ENCODE measurements at places on chromosomes 1 and 21. TPM values are rescaled to one million over a fixed set of nuclear protein-coding genes. Genes with fewer than 3 reads are reported as not detected.
A peak's percentile ranks its signal among the peaks of the same experiment; 100 is the strongest.

- DNase-seq: peak; percentile 87
Observed at GRCh38 chr1:36486439-36487335, 4.0 kb upstream of the CSF3R start.

- no peak for DNase-seq
Observed at GRCh38 chr21:40294345-40294744, 427.1 kb downstream of the PCP4 start.

GRCh38 chr1:66505671-66506392, 28.1 kb upstream of the SGIP1 start:
- no peak for DNase-seq

Gene KNCN
- total RNA-seq: not detected

GRCh38 chr1:198498881-198499280, 41.6 kb downstream of the ATP6V1G3 start:
- DNase-seq: no peak

DNA sequence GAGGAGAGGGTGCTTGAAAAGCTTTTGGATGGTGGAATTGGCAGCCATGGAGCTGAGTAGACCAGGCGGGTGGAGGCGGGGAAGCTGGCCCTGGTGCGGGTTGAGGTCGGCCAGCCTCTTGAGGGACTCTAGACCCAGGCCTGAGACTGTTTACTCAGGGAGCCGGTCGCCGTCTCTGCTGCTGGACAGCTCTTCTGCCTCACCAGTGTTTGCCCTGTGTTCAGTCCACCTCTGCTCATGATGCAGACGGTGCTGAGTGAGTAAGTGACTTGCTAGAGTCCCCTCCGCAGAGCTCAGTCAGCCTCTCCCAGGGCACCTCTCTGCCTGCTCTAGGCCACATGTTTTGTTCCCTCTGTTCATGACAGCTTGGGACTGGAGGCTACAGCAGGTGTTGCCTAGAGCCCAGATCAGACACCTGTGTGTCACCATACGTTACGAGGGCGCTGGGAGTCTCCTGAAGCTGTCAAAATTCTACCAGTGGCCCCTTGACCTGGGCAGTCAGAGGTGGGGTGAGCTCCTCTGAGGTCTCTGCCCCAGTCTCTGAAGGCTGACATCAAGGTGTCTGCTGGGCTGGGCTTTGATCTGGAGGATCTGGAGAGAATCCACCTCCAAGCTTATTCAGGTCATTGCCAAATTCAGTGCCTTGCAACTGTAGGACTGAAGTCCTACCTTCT, 73.5 kb upstream of the WNT4 start:
- DNase-seq: no peak

- DNase-seq: no peak
Observed at GRCh38 chr1:207831517-207832327, 79.2 kb downstream of the CD34 start.

- DNase-seq: peak; percentile 90
Observed at GRCh38 chr1:236063919-236064673, 794 bp downstream of the NID1 start.

DNA sequence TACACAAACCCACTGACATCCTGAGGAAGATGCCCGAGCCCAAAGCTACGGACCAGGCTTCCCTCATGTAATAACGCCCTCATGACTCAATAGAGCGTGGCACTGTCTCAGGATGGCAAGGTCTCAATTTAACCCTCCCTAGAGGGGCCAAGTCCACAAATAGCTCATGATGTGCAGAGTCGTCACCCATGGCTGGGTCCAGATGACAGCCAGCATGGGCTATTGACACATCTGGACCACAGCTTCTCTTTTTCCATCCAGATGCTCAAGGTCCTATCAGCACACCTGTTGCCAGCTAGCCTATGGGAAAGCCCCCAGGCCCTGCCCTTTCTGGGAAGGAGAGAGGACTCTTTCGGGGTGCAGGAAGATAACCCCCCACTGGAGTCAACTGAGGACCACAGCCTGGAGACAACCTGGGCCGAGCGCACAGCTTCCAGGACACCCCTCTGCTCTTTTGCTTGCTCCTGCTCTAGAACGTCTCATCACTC, 2.8 kb downstream of the LAPTM5 start:
- DNase-seq: no peak

DNA sequence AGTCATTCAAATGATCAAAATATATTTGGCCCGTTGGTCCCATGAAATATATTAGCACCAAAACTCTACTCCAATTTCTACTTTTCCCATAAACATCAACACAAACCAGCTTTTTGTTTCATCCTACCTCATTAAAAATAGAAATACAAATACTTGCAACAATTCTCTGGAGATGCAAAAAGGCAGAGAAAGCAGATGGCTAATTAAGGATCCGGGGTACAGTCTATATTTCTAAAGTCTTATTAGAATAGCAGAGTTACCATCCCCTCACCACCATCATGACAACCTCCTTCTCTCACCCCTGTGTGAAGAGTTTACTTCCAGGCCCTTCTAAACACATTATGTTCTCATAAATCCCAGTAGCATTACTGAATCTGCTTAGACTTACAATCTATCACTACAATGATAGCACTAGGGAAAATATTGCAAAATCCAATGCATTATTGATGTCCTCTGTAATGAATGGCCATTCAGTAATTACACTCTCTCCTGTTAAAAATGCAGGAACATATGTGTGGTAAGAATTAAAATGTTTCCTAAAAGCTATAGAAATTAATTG, 133.8 kb downstream of the HHIPL2 start:
- no peak for DNase-seq

DNA sequence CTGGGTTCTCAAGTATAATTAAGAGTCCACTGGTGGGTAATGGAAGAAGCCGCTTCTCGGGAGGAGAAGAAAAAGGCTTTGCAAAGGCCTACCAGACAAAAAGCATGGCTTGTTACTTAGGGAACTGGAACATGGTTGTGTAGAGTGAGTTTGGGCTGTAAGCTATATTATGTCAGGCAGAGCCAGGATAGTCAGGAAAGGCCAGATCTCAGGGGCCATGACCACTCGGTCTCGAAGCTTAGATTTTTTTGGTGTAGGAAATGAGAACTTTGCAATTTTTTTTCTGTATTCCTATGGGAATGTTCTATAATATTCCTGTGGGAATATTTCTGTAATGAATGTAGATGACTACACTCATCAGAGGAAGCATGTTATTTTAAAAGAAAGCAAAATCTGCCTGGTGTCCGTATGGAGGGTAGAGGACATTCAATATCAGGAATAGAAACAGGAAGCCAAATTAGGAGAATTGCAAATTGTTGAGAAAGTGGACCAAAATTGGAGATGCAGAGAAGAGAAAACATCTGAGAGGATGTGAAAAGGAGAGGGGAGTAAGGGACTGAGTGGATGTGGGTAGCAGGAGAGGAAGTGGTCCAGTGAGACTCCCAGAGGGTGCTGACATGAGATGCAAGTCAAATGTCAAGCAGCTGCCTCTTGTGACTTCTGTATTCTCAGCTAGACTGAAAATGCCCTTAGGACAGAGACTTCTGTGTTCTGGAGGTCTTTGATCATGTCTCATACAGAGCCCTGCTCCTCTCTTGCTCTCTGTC, 45.2 kb upstream of the HAO2 start:
- no peak for DNase-seq

- DNase-seq: peak; percentile 95
Observed at GRCh38 chr1:220810179-220810653, 23.5 kb downstream of the MTARC1 start.

GRCh38 chr1:9643351-9644256, 7.9 kb upstream of the PIK3CD start:
- no peak for DNase-seq

- DNase-seq: no peak
Observed at GRCh38 chr1:119380983-119381662, 12.5 kb downstream of the HAO2 start.

Gene MAEL
- total RNA-seq: not detected

DNA sequence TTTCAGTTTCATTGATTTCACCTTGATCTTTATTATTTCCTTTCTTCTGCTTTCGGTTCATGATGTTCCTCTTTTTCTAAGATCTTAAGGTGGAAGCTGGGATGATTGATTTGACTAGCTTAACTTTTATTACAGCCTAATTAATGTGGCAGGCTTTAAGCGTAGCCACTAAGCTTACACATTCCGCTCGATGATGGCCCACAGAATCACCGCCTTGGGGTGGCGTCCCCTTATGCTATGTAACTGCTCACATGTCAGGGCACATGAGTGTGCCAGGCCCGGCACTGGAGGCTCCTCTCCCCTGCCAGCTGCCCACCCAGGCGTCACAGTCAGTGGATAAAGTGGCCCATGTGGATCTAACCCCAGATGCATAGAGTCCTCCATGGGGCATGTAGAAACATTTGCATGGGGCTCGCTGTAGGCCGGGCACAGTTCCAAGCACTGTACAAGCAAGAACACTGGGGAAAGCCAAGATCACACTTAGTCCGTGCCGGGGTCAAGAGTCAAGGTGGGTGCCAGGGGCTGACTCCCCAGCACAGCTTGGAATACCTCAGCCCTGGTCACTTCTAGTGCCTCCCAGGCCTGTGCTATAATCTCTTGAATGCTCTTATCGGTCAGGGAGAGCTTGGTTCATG, 41.7 kb downstream of the PKNOX1 start:
- peak; percentile 60 for DNase-seq

- DNase-seq: peak; percentile 23
Observed at GRCh38 chr1:29626066-29626465, 389.7 kb downstream of the PTPRU start.

Gene MARK1
- total RNA-seq: 11.1 TPM

DNA sequence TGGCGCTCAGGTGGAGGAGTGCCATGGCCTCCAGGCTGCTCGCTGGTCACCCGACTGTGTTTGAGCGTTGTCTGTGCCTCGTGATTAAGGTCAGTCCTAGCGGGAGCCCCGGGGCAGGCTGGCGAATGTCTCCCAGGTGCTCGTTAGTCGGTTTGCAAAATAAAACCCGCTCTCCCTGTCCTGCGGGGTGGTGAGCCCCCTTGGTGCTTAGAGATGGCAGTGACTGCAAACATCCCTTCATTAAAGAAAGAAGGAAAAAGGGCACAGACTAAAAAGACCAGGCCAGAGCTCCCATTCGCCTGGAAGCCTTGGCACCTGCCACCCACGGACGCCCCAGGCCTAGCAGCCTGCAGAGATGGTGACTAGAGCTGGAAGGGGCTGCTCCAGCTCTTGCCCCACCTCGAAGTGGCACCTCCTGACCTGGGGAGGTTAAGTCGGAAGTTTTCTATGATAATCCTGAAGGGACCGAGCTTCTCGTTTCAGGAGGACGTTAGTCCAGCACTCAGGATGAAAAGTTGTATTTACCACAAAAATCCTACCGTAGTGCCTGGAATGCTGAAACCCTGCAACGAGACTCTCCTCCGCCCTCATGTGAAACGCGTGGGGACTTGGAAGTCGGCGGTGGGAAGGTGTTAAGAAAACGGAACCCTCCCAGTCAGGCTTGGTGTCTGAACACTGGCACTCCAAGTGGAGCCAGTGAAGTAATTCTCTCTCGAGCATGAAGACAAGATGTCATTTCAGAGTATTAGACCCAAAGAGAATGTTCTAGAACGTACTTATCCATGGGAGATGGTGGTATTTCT, 24.6 kb downstream of the RIPK4 start:
- DNase-seq: peak; percentile 50

Gene LINGO4
- total RNA-seq: not detected

Gene AJAP1
- total RNA-seq: 0.57 TPM

Gene KCNK1
- total RNA-seq: 3.2 TPM

DNA sequence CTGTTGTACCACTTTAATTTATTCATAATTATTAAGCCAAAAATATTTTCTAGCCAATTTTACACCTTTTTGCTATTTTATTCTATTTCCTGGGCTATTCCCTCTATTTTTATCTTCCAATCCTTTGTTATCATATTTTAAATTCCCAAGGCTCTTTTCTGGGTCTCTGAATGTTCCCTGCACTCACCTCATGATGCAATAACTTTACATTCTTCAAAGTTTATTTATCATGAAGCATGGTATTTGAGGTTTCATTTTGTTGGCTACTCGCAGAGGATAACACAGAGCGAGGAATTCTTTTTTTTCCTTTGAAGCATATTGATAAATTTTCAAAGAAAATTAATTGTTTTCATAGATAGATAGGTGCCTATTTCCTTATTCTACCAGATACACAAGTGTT, 489.8 kb upstream of the TMPRSS15 start:
- no peak for DNase-seq

DNA sequence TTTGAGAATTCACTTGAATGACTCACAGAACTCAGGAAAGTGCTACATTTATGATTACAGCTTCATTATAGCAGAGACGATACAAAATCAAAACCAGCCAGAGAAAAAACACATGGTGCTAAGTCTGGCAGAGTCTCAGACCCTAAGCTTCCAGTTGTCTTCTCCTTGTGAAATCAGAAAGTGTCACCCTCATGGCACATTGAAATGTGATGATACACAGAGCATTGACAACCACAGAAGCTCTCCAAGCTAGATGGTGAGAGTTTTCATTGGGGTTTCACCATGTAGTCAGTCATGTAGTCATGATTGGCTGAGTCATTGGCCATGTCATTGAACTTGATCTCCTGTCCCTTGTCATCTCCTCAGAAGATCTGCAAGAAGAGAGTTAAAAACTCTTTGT, 526.6 kb downstream of the MRPL39 start:
- no peak for DNase-seq

DNA sequence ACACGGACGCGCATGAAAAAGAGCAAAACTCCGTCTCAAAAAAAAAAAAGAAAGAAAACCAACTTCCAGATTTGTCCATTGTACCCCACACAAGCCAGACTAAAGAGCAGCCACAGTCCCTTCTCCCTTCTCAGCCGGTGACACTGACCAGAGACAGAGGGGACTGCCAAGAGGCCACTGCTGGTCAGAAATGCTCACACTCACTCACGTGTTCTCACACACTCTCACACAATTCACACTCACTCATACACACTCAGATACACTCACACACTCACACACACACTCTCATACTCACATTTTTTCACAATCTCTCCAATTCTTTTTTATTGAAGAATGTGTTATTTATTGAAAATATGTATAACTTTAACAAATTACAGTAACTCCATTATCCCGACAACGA, 90.8 kb upstream of the RAB4A start:
- DNase-seq: no peak

Gene BLACAT1
- not detected for total RNA-seq

- DNase-seq: no peak
Observed at GRCh38 chr1:193421487-193421886, 235.1 kb upstream of the B3GALT2 start.

DNA sequence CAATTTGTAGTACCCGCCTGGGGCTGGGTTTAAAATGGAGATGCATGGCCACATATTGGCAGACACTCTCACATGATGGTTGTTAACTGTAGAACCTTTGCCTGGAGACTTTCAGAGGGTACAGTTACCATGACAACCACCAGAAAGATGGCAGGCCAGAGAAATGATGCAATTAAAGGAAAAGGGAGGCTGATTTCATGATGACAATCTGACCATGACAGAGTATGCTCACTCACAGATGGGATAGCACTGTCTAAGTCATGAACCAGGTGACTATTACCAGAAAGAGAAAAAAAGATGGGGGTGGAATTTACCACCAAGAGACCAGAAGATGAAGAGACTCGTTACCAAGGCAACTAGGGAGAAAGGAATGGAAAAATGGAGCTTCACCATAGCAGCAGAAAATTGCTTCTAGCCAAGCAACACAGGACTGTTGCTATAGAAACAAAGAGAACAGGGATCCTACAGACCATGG, 3.5 kb upstream of the TRIT1 start:
- no peak for DNase-seq
